Activated CD4-positive, alpha-beta memory T cell treated with anti-CD3 and anti-CD28 coated beads for 36 hours (primary cell): ENCODE measurements at places on chromosomes 16 and 17. TPM values are rescaled to one million over a fixed set of nuclear protein-coding genes. Genes with fewer than 3 reads are reported as not detected.

Gene RAB26
- not detected for total RNA-seq

Gene CLEC18A
- total RNA-seq: 0.81 TPM

Gene CDK3
- 3.7 TPM for total RNA-seq

Gene CES5A
- total RNA-seq: not detected

Gene GINS2
- 67.8 TPM for total RNA-seq

Gene DLG4
- total RNA-seq: 7.9 TPM

Gene PDE6G
- 1.5 TPM for total RNA-seq

Gene TBC1D16
- total RNA-seq: 5.4 TPM

Gene MT1A
- not detected for total RNA-seq

Gene TBC1D3L
- 14.0 TPM for total RNA-seq
